Fibroblast of the aortic adventitia (primary cell): ENCODE measurements at places on chromosomes 1 and 21.

- peak; percentile 76 for DNase-seq
These were observed 47.4 kb downstream of the PTPRC start for GRCh38 chr1:198686069-198686728.

- no peak for DNase-seq
These were observed 119.4 kb downstream of the SLC45A1 start for GRCh38 chr1:8437347-8437746.

GRCh38 chr1:73500154-73500553 lies 697.8 kb downstream of the LRRIQ3 start:
- DNase-seq, result no peak

- DNase-seq, result peak; percentile 34
These were observed 55.4 kb downstream of the CAMK2N1 start for GRCh38 chr1:20430355-20431175.
